ENCODE measurements at places on chromosomes 13 and 19. TPM values are rescaled to one million over a fixed set of nuclear protein-coding genes. Genes with fewer than 3 reads are reported as not detected.

Gene KLC3
- polyA plus RNA-seq = not detected

Gene ELSPBP1
- not detected for polyA plus RNA-seq

- no peak for DNase-seq
Observed at GRCh38 chr19:18329035-18329376, 6.1 kb upstream of the LSM4 start.

Gene CBY2
- polyA plus RNA-seq = not detected

GRCh38 chr13:50831512-50831911 is 12.0 kb downstream of the DLEU7 start:
- no peak for DNase-seq

Gene ZNF470
- 2.7 TPM for polyA plus RNA-seq

DNA sequence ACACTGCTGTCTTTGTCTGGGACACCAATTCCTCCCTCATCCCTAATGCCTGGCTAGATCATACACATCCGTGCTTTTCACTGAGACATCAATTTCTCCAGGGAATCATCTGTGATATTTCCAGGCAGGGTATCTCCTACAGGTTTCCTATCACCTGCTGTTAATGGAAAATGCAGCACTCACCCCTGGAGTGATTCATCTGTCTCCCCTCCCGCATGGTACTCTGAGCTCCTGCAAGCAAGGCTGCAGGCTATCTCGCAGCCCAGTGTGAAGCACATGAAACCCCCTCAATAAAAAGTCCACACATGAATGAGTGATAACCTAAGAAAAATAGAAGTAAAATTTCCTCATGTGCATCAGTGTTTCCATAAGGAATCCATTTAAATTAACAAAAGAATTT is 38.5 kb downstream of the SERTM1 start:
- no peak for DNase-seq

Gene PALM3
- polyA plus RNA-seq = 0.17 TPM

- DNase-seq = no peak
Observed at GRCh38 chr13:111952032-111952431, 114.9 kb upstream of the SOX1 start.

DNA sequence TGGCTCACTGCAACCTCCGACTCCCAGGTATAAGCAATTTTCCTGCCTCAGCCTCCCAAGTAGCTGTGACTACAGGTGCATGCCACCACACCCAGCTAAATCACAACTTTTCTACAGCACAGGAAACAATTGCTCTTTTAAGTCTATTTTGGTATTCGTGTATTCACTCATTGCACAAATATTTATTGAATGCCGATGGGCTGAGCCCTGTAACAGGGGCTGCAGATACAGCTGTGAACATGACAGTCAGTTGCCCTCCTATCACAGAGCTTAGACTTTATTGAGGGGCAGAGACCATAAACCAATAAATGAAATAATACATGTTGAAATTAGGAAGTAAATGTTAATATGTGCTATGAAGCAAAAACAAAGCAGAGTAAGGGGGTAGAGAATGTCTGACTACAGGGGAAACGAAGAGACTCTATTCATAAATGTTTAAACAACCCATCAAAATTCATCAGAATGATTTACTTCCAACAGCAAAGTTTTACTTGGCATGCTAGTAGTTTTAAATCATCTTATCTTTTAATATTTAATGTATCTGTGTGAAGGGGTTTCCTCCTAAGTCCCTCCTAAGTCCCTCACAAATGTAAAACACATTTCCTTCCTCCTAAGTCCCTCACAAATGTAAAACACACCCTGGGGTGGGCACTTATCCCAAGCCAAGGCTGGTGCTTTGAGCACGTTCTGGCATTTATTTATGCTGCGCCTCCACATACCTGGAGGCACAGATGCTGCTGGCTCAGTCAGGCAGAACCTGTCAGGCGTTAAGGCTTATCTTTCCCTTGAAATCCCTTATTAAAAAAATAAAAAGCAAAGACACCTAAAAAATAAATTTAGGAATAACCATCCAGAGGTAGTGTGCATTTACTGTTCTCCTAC is 140.8 kb downstream of the MIPEP start:
- DNase-seq = no peak

Gene APC2
- 0.07 TPM for polyA plus RNA-seq

DNA sequence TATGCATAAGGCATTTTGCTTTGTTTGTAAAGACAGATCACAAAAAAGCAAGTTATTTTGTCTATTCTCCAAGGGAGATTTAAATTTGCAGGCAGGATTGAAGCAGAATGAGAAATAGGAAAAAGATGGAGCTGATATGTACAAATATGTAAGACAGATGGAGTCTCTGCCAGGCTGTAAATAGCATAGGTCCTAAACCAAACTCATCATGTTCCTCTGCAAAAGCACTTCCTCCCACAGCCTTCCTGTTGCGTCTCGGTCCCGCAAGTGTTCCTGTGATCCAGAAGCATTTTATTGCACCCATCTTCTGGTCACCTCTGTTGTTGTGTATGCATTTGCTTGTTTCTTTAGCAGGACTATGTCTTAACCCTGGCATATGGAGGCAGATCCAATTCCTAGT is 95.7 kb upstream of the CLDN10 start:
- no peak for DNase-seq

GRCh38 chr13:39273953-39274738 is 235.9 kb downstream of the NHLRC3 start:
- DNase-seq = no peak

Gene CGB2
- not detected for polyA plus RNA-seq

Gene SRRM5
- polyA plus RNA-seq = 0.04 TPM

DNA sequence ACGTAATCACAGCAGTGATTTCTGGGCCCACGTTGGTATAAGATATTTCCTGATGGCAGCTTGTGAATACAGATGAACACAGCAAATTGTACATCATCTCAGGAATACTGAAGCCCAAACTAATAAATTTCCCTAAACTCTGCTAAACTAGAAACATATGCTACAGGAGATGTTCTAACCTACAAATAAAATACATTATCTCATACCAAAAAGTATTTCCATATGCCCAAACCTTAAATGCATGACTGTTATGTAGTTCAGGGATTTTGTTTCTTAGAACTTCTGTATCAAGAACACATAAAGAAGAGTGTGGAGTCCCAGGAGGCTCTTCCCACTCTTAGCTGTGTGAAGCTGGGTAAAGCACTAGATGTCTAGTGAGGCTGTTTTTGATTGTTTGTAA is 138.4 kb downstream of the RFC3 start:
- no peak for DNase-seq

Gene RASGRP4
- not detected for polyA plus RNA-seq

Gene ARRDC5
- not detected for polyA plus RNA-seq

DNA sequence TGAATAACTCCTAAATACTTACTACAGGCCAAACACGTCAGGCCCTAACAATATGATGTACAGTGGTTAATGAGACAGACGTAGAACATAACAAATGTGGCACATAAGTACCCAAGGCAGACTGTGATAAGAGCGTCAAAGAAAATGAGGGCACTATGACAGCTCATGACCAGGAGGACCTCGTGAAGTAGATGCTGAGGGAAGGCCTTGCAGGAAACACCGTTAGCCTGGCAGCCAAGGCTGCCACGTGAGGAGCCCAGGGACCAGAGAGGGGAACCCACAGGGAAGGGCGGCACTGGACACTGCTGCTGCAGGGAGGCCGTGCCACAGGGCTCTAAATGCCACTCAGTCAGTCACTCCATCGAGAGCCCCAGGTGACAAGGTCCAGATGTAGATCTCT is 5.7 kb downstream of the TUBGCP3 start:
- DNase-seq = no peak

Gene TRAPPC6A
- polyA plus RNA-seq = 9.7 TPM

Gene TMEM59L
- polyA plus RNA-seq = 0.69 TPM

GRCh38 chr19:15136234-15136954 is 29.2 kb downstream of the SYDE1 start:
- no peak for DNase-seq

GRCh38 chr19:14379294-14380065 is 1.8 kb upstream of the ADGRE5 start:
- DNase-seq = no peak

All from BJ (cell line).